ENCODE measurements at places on chromosomes 2 and 18.

- no peak for DNase-seq
These were observed 70.7 kb downstream of the MYOM1 start for GRCh38 chr18:3148930-3149535.

DNA sequence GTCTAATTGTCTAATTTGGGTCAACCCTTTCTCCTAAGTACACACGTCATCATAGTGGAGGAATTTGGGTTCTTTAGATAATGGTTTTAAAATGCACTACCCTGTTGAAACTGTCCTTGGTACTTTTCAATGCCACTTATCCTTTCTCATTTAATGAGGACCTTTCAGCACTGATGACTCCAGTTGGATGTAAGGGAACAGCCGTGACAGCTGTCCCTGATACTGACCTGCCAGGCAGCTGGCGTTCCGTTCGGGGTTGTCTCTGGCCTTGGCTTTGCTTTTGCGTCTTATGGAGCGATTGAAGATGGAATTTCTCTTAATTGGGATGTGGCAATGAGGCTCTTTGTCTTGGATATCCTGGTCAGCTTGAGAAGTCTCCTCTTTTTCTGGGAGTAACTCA, 38.7 kb downstream of the NGEF start:
- DNase-seq, result no peak

- no peak for DNase-seq
These were observed 806.7 kb downstream of the NRXN1 start for GRCh38 chr2:50225021-50225928.

DNA sequence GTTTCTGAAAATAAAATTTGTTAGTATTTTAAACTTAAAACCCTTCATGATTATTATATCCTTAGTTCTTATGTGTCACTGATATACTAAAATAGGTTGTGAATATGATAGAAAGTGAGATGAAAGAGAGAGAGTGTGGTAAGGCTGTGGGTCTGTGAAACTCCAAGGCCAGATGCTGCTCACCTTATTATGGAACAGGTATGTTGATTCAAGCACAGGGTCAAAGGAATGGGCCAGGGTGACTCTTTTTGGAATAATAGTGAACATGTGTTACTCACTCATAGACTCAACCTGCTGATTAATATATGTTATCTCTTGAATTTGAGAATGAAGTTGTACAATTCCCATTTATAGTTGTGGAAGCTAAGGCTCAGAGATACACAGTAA, 70.7 kb upstream of the FN1 start:
- DNase-seq, result no peak

- DNase-seq, result no peak
These were observed 49.1 kb upstream of the PIK3C3 start for GRCh38 chr18:41905786-41906527.

DNA sequence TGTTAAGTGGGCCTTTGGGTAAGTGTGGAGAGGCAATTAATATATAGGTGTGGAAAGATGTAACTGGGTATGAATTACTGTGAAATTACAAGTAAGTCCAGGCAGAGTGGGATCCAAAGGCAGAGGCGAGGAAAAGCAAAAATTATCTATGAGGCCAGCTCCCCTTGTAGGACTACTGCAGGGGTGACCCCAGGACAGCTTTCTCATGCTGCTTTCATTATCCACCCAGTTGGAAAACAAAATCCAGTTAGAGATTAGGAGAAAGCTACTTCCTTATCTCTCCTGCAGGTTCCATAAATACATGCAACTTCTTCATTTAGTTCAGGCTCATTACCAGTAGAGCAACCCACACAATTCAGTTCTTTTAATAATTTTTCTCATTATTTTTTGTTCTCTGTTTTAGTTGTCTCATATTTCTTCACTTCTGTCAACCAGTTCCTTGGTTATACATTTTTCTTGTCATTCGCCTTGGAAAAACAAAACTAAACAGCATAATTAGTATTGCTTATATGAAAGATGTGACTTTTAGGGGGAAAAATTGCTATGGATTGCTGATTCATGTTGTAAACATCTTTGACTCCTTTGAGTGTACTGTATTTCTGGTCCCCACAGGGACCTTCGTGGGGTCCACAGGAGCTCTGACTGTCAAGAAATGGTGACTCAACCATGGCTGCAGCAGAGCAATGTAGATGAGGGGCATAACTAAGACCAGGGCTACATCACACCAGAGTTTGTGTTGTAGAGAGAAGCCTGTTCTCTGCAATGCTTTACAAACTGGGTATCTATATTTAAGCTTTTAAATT, 110.4 kb upstream of the PARD3B start:
- DNase-seq, result no peak

- DNase-seq, result no peak
These were observed 66.0 kb downstream of the NOL10 start for GRCh38 chr2:10623776-10624175.

DNA sequence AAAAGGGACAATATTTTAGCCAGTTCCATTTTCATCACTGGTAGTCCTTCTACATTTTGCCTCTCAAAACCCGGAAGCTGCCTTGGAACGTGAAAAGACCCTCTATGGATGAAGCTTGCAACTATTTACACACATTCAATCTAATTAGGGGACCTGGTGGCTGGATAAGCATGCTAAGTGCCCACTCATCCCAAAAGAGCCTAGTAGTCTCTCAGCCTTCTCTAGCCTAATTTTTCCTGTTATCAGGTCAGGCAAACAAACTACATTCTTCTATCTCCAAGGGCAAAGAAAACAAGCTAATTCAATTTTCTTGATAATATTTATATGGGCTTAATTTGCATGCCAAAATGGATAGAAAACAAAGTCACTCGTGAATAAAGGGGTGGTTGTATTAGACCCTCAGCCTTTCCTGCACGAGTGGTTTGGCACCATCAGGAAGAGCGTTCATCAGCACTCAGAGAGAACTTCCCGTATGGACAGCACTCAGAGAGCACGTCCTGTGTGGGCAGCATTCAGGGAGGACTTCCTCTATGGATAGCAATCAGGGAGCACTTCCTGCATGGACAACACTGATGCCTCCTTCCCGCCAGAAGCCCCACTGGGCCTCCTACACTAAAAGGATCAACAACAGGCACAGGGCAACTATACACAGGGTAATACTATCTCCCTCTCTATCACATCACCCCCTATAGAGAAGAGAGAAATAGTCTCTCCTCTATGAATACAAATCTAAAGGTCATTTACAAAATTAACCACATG, 122.2 kb downstream of the RBMS1 start:
- DNase-seq, result no peak

GRCh38 chr18:2564373-2564772, 6.9 kb downstream of the METTL4 start:
- no peak for DNase-seq

- DNase-seq, result no peak
These were observed 60.0 kb downstream of the MAPK4 start for GRCh38 chr18:50619861-50620275.

GRCh38 chr2:200129721-200130462, 174.5 kb downstream of the MAIP1 start:
- DNase-seq, result no peak

DNA sequence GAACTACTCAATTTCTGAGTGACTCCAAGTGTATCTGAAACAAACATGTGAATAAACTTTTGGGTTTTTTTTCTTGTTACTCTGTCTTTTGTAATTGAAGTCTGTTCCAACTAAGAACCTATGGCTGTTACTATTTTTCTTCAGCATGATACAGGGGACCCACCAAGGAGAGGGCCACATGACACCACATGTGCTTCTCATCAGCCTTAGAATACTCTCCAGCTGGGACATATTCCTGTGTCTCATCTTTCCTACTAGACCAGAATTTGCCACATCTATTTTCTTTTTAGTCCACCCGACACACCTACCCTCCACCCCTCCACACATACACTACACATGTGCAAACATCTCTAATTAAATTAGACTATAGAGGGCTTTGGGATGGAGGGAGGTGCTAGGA, 191.7 kb upstream of the NDUFV2 start:
- no peak for DNase-seq

DNA sequence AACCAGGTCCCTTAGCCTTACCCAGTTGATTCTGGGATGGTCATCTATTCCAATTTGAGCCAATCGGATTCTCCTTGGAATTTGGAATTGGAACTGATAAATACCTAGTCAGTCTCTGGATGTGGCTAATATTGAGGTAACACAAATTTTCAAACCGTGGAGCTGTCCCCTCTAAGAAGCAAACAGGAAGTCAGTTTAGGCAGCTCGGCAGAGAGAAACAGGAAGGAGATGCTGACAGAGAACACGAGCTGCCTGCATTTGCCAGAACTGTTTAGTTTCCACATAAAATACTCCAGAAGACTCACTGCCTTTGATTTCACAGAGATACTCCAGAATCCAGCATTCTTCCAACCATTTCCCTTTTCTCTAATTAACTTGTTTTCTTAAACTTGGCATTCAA, 1024.9 kb downstream of the BCL11A start:
- no peak for DNase-seq

GRCh38 chr2:71611247-71611646, 157.9 kb downstream of the DYSF start:
- DNase-seq, result no peak

- DNase-seq, result no peak
These were observed 1.8 kb downstream of the IL18RAP start for GRCh38 chr2:102424754-102425153.

GRCh38 chr2:240507060-240507777, 50.6 kb downstream of the ANKMY1 start:
- DNase-seq, result no peak

GRCh38 chr2:234761910-234762309, 189.9 kb upstream of the SH3BP4 start:
- no peak for DNase-seq

DNA sequence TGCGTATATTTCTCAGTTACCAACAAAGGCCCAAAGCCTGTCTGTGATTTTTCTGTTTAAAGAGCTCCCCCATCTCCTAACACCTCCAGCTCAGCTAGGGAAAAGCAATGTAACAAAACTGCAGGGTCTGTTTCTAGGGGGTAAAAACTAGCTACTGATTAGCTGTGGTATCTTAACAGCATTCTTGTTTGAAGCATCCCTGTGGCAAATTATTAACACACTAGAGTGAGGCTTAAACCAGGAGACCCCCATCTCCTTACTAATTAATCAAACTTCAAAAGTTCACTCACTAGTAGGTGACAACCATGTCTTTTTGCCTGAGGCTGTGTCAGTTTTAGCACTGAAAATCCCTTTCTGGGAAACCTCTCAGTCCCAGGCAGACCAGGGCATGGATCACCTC, 186.2 kb upstream of the PARD3B start:
- no peak for DNase-seq

DNA sequence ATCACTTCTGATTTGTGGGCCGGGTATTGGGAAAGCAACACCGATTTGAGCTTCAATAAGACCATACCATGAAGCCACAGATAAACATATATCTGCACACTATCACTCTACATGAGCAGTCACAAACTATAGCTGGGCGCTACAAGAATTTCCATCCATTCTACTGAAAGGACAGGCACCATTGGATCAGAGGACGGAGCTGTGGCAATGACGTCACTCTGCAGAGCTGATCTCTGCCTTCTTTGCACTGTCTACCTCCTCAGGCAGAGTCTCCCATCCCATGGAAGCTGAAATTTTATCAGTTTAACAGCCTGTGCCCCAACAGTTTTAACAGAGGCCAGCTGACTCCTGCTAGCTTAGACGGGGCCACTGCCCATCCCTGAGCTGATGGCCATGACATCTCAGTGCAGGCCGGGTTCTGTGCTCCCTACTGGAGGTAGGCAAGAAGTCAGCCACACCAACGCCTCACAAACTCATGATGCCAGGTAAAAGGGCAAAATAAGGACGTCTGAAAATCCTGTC, 389.6 kb upstream of the SALL3 start:
- DNase-seq, result no peak

DNA sequence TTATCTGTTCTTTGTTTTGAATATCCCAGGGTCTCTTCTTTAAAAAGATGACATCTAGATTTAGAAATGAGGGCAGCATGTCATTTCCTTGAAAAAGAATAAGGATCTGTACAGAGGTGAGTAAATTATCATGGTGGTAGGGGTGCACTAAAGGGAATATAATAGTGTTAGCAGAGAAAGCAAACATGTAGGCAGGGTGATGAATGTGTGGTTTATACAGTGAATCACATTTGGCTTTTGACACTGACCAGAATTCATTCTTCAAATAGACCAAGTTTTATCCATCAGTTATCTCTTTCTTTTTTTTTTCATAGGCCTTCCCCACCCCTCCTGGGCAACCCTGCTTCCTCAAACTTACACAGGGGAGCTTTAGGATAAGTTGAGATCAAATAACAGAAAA, 184.5 kb upstream of the LRP1B start:
- DNase-seq, result no peak

DNA sequence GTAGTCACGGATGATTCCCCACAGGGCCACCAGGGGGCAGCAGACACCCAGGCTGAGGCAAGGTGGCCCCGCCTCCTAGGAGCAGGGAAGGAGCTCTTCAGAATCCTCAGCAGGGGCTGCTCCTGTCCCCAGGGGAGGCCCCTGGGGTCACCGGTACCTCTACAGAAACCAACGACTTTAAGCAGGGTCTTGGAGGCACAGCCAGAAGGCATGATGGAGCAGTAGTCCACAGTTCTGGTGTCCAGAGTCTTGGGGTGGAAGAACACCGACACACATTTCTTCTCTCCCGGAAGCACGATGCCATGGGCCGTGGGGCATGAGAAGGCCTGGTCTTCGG, 11.5 kb downstream of the CFAP65 start:
- DNase-seq, result peak; percentile 60

DNA sequence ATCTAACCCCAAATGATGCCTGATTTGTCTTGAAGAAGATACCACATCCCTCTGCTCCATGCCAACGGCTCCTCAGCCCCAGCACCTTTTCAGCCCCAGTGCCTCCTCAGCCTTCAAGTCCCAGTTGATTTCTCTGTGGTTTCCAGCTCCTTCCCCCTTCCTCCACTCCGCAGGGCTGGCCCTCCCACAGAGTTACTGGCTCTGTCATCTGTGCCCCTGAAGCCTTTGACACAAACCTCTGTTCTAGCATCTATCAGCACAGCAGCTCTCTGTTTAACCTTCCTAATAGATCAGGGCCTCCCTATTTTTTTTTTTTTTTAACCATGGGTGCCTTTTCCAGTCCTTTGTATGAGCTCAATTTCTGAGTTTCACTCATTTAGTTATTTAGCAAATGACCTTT, 201.3 kb upstream of the CXCR4 start:
- DNase-seq, result no peak

- DNase-seq, result no peak
These were observed 15.2 kb downstream of the SMAD2 start for GRCh38 chr18:47915229-47915628.

GRCh38 chr2:1661891-1662605, 82.3 kb downstream of the PXDN start:
- DNase-seq, result no peak

DNA sequence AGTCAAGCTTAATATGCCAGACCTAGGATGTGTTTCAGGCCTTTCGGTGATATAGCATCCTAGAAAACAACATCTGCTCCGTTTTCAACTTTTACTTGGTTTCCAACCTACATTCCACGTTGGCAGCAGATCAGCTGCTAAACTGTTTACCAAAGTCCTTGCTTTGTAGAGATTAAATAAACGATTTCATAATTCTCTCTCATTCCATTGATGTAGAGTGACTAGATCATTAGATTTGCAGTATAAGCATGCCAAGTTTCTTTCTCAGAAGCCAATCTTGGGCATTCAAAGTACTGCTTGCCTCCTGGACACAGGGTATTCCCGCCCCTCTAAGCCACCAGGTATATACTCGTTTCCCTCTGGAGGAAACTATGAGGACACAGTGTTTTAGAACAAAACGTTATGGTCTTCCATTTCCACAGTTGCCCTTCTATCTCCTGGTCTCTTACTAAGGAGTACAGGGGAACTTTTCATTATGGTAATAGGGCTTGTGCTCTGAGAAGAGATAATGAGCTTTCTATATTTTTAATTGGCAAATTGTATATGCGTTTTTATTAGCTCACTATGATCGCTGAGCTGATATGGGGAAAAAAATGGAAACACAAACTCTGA, 10.5 kb upstream of the INSIG2 start:
- no peak for DNase-seq
